ENCODE measurements at places on chromosomes 5 and 9.

- DNase-seq: no peak
Observed at GRCh38 chr5:10701567-10702039, 59.4 kb downstream of the DAP start.

DNA sequence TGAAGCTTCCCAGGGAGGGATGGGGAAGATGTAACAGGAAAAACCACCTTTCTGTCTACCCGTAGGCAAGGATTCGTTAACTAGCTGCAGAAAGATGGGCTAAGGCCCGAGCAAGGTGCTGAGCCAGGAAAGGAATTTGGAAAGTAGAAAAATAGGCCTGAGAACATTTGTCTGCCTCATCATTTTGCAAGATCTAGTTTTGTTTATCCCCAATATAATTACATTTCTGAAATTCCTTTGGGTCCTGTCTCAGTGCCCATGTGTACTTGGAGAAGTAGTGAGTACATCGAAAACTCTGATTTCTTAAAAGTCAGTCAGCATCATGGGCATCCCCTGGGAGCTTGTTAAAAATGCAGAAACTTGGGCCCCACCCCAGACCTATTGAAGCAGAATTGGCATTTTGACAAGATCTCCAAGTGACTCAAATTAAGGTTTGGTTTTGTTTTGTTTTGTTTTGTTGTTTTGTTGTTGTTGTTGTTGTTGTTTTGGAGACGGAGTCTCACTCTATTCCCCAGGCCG lies 52.1 kb upstream of the CEMIP2 start:
- DNase-seq: no peak

DNA sequence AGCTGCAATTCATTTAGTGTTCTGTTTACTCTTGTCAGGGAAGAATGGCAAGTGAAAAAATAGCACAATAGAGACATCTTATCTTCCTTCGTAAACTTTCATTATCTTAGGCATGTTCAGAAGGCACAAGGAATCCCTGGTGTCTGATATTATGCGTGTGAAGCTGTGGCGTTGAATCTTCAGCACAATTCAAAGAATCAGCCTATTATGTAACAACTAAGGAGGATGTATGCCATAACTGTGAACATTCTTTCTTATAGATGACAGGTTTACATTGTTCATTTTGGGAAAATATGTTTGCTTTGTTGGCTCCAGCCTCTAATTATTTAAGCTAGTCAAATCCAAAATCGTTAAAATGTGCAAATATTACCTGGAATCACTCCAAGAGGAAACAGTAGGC lies 446.1 kb downstream of the ANXA1 start:
- DNase-seq: no peak

DNA sequence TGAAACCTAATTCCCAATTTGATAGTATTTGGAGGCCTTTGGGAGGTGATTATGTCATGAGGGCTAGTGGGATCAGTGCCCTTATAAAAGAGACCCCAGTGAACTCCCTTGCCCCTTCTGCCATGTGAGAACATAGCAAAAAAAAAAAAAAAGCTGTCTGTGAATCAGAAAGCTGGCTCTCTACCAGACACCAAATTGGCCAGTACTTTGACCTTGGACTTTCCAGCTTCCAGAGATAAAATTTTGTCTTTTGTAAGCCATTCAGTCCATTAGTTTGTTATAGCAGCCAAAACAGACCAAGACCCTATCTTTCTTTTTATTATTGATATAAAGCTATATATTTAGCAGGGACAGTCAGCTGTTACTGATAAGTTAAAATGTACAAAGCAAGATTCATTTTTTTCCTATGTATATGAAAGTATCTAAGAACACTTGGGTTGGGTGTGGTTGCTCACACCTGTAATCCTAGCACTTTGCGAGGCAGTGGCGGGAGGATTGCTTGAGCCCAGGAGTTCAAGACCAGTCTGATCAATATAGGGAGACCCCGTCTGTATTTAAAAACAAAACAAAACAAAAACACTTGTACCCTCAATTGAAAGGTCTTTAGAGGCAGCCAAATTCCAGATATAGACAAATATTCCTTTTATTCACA lies 8.1 kb upstream of the C5orf24 start:
- DNase-seq: no peak

GRCh38 chr9:34783951-34784487 lies 74.1 kb upstream of the CCL21 start:
- DNase-seq: no peak

- no peak for DNase-seq
Observed at GRCh38 chr9:109601181-109601580, 103.1 kb upstream of the PTPN3 start.

DNA sequence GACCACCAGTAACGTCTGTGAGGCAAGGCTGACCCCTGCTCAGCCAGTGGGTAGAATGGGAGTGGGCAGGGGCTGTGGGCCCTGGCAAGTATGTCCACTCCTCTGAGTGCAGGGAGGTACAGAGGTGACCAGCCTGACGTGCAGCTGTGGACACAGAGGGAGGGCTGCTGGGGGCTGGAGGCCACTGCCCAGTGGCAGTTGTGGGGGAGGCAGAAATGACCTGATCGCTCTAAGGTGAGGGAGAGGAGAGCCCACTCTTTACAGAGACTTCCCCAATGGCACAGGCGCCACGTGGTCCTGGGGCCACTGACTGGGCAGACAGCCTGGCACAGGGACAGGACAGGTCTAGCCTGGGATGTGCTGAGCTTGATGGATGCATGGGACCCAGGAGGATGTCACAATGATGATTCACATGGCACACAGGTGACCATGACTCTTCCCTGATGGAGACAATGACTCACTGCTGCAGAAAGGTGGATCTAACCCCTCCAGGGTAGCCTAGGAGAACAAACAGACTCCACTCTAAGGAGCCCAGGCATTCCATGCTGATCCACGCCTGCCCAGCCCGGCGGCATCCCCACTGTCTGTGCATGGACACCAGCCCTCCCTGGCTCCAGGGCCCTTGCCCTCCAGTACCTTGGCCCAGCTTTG lies 7.7 kb downstream of the LPCAT1 start:
- no peak for DNase-seq

GRCh38 chr5:112323166-112323565 lies 95.9 kb downstream of the EPB41L4A start:
- DNase-seq: no peak

- DNase-seq: no peak
Observed at GRCh38 chr5:51388488-51389287, 5.4 kb downstream of the ISL1 start.

- DNase-seq: no peak
Observed at GRCh38 chr9:98515506-98516204, 193.1 kb downstream of the GABBR2 start.

- no peak for DNase-seq
Observed at GRCh38 chr5:73215531-73215890, 42.5 kb downstream of the TMEM174 start.

GRCh38 chr5:17443333-17444130 lies 54.5 kb upstream of the TAF11L2 start:
- DNase-seq: no peak

- no peak for DNase-seq
Observed at GRCh38 chr9:27785714-27786100, 212.4 kb upstream of the C9orf72 start.

GRCh38 chr9:14144215-14144614 lies 169.7 kb downstream of the NFIB start:
- DNase-seq: no peak

DNA sequence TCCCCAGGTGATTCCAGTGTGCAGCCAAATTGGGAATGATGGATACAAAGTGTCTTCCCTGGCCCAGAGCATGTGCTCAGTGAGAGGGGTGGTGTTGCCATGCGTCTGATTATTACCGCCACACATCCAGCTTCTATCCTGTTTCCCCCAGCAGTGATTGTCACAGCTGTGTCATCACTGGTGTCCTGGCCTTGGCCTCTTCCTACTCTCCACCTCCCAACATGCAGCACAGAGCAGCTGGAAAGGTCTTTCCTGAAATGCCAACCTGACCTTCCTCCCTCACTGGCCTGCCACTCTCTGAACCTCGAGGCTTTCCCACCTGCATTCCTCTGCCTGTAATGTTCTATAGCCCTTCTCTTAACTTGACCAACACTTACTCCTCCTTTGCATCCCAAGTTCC lies 60.0 kb downstream of the TMOD1 start:
- no peak for DNase-seq

DNA sequence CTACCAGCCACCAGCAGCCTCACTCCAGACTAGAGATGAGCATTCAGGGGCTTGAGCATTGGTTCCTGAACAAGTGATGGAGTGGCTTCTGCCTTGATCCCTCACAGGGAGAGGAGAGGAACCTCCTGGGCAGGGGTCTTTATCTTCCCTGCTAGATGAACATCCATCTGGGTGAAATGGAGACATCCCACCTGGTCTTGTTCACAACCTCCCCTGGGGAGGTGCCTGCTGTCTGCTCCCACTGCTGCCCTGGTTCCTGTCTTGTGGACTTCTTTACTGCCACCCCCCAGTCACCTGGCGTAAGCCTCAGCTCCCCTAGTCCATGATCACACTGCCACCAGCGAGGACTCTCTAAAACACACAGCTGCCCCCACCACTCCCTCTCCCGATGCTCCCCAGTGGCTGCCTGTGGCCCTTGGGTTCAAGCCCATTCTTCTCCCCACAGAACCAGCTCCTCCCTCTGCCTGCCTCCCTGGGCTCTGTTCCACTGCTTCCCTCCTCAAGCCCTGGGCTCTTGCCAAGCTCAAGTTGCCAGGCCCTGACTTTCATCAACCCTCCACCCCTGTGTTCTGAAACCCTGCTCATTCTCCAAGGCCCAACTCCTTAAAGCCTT lies 51.5 kb downstream of the COL15A1 start:
- DNase-seq: no peak

- DNase-seq: no peak
Observed at GRCh38 chr5:134053314-134053839, 48.6 kb upstream of the VDAC1 start.

- DNase-seq: no peak
Observed at GRCh38 chr5:53557386-53557785, 3.1 kb upstream of the NDUFS4 start.

GRCh38 chr9:107351382-107352045 lies 68.4 kb downstream of the RAD23B start:
- DNase-seq: no peak

- DNase-seq: no peak
Observed at GRCh38 chr5:138936968-138937345, 61.8 kb upstream of the LRRTM2 start.

GRCh38 chr5:150641824-150642566 lies 1.5 kb downstream of the SYNPO start:
- DNase-seq: no peak

DNA sequence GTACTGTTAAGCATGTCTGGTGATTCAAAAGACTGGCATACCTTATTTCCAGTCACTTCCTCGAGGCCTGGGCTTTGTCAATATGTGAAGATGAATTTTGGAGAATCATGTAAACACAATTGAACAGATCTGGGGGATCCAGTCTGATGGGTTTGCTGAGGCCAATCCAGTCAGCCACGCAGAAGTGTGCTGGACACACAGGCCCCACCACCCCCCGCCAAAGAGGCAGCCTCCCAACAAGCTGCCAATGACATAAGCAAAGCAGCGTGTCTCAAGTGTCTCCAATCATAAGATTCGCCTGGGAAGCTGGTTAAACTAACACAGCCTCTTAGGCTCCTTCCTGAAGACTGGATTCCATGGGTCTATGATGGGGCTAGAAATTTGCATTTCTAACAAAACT lies 192.9 kb upstream of the KLF9 start:
- DNase-seq: no peak

DNA sequence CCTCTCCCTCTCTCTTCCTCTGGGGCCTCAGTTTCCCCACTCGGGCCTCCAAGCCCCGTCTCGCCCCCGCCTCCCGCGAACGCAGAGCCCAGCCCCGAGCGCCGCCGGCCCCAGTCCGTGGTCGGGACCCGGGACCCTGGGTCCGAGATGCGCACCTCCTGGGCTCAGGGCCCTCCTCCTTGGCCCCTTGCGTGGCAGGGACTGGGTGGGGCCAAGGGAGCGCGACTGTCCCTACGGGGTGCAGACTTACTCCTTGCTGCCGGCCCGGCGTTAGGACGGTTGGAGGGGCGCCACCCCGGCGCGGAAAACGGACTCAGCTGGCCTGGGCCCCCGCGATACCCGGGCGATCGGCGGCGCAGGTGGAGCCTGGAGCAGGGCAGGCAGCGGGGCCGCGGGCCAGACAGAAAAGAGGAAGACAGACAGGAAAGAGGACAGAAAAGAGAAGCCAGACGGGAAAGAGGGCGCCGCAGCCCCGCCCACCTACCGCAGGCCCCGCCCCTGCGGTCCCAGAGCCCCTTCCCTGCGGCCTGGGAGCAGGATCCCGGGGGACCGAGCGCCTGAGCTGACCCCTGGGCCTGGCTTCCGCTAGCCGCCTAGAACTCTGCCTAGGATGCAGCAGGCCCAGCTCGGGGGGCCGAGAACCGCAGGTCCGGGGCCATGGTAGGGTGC lies at the start of gene GBGT1:
Gene GBGT1 (minus strand): TSS at position 411 of the 669 bp plus-strand sequence. CDS start 1,502 bp downstream, outside the sequence.
- no peak for DNase-seq

DNA sequence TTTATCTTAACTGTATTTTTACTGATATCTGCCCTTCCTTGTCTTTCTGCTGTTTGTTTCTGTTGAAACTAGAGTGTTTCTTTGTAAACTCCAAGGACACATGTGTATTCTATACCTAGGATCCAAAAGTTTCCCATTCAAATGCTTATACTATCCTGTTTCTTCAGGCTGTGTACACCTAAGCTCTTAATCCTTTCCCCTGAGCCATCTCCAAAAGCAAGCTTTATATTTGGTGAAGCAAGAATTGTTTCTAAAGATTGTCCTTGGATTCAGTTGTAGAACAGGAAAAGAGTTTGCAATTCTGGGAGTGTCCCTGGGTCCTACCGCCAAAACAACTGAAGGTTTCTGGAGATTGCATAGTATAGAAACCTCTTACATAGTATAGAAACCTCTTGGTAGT lies 65.9 kb downstream of the CWC27 start:
- DNase-seq: no peak

DNA sequence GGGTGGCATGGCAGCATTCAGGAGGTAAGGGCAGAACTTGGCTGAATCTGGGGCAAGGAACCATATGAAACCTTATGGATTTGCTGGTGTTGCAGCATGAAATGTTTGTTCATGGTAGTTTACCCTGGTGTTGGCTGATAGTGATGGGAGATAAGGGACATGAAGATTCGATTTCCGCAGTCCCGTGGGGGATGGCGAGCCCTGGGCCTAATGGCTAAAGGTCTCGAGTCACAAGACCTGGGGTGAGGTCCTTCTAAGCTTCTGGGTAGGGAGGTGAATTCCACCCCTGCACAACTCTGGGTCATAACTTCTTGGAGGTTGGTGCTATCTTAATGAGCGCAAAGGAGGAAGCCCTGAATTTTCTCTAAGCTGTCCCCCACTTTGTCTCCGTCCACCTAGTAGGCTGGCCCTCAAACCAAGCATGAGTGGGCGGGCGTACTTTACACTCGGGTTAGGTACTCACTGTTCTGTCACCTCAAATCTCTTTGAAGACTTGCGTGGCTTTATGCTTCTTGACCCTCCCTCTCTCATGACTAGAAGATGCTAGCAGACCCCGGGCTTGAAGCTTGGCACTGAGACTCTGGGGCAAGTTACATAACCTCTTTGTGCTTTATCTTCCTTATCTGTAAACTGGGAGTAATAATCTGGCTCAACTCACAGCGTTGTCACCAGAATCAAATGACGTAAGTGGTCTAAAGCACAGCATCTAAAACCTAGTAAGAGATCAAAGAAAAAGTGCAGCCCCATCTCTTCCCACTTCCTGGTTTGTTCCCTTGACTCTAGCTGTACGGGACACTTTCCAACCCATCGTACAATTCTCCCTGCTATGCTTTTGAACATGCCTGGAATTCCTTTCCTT lies 72.5 kb downstream of the BASP1 start:
- DNase-seq: no peak
